Anterior cingulate cortex (tissue), 58 donors: ENCODE measurements at places on chromosomes 16 and 17.

DNA sequence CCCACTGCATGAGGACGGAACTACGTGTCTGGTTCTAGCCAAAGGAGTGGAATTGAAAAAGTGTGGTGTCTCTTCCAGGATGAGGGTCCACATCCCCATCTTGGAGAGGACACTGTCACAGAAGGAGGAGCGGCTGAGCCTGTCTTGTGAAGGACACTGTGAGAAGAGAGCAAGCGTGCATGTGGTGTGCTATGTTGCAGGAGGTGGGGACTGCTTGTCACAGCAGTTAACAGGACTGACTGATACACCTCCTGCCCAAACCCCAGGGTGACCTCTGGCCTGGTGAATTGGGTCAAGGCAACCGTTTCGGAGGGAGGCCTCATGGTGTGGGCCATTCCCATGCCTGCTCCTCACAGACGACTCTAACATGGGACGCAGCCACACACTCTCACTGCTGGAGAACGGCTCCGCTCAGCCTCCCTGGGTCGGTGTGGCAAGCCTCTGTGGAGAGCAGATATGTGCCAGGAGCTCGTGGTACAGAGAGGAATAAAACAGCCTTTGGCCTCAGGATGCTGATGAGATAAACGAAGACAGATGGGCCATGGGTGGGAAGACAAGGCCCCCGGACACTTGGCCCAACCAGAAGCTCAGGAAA lies 56.4 kb upstream of the RBFOX3 start:
- no peak for DNase-seq

GRCh38 chr17:5378566-5379207 lies 40.8 kb downstream of the NUP88 start:
- DNase-seq, result no peak

DNA sequence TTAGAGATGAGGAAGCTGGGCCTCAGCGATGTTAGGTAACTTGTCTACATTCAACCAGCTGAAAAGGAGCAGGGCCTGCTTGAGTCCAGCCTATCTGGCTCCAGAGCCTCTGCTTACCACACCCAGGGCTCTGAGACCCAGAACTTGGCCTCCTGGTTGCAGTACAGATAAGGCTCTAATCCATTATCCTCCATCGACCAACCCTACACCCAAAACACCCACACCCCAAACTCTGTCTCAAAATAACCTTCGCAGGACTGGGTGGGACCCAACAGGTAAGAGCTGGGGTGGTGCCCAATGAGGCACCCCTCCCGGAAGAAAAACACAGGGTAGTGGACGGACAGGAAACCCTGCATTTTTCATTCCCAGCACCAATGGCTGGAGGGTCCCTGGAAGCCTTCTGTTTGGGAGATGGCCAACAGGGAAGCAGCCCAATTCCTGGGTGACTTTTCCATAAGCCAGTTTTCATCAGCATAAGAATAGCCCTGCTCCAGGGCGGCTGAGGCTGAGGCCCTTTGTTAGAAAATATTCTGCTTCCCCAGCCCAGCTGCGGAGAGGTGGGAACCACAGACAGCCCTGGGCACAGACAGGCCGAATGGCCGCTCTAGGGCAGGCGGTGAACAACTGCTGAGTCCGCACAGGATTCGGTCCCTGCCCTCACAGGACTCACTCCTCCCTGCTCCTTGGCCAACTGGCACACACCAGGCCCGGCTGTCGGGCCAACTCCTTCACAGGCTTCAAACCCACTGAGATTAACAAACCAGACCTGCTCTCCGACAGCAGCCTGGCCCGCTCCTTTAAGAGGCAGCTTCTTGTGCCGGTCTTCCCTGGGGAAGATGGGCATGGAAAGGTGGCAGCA lies 9.8 kb downstream of the SMIM5 start:
- DNase-seq, result no peak

DNA sequence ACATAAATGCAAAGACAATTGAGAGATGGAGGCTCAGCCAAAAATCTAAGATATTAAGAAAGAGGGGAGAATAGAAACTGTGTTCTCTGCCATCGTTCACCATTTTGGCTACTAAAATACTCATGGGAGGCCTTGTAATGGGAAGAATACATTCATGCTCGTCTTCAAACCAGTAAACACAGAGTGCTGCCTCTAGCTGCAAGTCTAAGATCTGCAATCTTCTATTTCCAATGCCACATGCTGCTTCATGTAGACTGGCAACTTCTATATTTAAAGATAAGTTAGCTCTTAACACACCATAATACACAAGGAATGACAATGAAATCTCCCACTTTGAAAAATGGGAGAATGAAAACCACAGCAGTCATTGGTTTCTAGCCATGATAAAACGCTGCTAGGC lies 387.3 kb downstream of the HS3ST3B1 start:
- no peak for DNase-seq

GRCh38 chr16:84327926-84328505 lies 33.3 kb downstream of the WFDC1 start:
- DNase-seq, result no peak

- DNase-seq, result no peak
Observed at GRCh38 chr17:16820161-16820877, 130.3 kb downstream of the CCDC144A start.

GRCh38 chr16:72832621-72833248 lies 215.2 kb downstream of the ZFHX3 start:
- peak; percentile 72 for DNase-seq

DNA sequence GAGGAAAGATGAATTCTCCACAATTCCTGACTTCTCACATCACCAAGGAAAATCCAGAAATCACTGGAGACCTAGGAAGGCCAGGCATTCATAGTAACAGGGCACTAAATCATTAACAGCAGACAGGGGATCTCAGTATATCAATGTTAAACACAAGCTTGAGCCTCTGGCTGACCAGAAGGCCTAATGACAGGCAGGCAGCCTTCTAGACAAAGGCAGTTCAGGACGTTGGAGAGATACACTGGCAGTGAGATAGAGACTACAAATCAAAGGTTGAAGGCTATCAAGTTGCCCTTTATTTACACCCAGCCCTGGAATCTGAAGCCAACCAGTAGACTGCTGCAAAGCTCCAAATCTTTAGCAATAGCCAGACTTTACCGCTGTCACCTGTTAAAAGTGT lies 422.8 kb upstream of the CCL2 start:
- no peak for DNase-seq

DNA sequence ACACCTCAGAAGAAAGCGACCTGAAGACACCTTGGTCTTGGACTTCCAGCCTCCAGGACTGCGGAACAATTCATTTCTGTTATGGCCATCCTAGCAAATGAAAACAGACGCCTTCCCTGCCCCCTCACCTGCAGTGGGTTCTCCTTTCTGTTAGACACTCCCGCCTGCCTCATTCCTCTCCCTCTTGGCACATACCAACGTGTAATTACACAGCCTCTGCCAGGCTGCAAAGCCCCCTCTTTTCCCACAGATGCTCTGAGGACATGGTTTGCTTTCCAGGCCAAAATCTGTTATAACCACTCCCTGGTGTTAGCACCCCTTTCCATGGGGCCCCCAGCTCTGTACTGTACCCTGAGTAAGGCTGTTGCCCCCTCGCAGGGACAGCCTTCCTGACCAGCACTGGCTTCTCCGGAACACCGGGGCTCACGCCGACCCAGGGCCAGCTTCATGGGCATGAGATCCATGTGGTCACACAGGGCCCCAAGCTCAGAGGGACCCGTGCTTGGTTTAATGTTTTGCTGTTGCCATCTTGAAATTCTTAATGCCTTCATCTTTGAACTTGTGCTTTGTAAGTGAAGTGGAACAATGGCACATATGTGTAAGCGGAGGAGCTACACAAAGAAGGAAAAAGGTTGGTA lies 64.1 kb downstream of the SDK2 start:
- no peak for DNase-seq

DNA sequence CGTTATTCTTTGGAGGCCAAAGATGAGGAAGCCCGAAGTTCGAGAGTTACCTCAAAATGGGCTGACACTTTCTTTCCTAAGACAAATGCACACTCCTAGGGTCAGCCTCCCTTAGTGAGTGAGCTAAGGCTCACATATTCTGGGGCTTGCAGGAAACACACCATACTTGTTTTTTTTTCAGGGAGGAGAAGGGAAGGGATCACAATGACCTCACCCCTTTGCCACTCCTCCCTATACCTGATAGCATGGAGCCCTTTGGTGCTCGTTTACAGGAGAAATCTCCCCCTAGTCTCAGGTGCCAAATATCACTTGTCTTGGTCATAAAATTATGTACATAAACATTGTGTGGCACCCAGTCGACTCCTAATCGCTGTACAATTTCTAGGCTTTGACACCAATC lies 4.6 kb upstream of the TMEM100 start:
- DNase-seq, result no peak

- DNase-seq, result no peak
Observed at GRCh38 chr17:78793968-78794367, 11.9 kb upstream of the CYTH1 start.

DNA sequence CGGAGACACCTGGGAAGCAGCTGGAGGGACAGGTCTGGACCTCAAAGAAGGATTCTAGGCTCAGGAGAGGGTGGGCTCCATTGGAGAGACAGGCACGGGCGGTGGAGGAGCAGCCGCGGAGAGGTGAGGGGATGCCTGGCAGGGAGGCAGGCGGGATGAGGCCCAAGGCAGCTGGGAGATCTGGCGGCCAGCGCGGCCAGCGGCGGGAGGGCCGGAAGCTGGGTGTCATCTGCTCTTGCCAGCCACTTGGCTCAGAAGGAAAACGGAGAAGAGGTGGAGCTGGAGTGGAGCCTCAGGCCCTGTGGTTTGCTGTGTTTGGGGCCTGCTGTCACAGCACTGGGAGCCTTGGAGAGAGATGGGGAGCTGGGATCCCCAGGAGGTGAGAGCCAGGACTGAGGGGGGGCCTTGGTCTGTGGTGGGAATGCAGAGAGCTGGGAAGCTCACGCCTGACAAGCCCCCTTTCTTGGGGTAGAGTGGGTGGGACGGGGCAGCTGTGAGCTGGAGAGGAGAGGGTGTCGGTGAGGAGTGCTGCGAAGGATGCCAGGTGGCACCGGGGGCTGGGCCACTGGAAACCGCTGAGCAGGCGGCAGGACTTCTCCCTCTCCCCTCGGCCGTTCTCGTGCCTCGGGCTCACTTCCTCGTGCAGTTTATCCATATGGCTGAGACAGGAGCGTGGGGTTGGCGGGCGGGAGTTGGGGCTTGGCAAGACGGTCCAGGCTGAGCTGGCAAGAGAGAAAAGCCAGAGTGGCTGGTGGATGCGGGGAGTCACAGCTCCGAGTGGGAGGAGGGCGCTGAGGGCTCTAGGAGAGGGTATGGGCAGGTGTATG lies 8.0 kb downstream of the TBC1D24 start:
- peak; percentile 57 for DNase-seq

DNA sequence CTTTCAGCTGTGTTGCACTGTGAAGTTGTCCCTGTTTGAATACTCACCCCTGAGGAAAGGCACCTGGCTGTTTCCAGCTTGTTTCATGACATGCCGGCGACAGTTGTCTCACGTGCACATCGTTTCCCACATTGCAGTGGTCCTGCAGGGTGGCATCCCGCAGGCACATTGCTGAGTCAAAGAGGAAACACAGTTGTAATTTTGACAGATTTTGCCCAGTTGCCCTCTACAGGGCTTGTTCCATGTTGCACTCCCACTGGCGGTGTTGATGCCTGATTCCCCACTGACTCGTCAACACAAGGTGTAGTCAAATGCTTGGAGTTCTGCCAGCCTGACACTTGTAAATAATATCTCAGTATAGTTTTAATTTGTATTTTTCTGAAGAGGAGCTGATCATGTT lies 23.8 kb downstream of the EPN2 start:
- no peak for DNase-seq

DNA sequence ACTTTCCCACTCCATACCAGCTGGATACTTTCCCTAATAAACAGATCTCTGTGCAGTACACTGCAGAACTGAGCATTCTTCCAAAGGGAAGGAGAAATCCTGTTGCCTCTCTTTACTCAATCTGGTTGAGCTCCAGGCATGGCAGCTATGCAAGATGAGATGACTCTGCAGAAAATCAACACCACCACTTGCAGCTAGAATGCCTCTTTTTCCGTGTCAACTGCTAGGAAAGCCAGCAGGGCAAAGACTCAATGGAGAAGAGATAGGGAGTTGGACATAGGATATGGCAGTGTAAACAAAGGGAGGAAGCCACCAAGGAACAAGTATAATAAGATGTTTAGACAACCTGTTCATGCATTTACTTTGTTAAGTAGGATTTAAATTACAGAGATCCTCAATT lies 40.4 kb upstream of the CORO6 start:
- DNase-seq, result no peak

- DNase-seq, result no peak
Observed at GRCh38 chr16:74372953-74373846, 2.9 kb upstream of the NPIPB15 start.

DNA sequence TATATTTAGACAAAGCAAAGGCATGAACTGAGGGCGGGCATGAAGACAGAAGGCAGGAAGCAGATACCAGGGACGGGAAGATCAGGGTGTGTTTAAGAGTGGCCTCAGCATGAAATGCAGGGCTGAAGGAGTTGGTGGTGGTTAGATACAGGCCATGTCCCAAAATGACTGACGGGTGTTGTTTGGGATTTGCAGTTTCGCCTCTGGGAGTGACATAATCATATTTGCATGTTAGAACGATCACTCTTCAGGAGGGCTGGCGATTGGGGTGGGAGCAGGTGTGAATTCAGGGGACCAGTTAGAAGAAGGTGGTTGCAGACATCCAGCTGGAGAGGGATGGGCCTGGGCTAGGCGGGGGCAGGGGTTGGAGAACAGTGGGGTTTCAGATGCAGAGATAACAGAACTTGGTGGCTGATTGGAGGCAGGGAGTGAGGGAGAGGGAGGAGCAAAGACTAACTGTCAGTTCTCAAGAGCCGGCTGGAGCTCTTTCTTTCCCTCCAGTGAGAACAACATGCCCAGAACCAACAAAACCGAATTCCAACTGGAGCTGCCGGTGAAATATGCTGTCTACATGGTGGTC lies 27.2 kb upstream of the ITGAX start:
- DNase-seq, result no peak

GRCh38 chr16:59859676-59860402 lies 1125.7 kb upstream of the GOT2 start:
- no peak for DNase-seq

GRCh38 chr17:41619036-41619926 lies 5.1 kb downstream of the KRT17 start:
- DNase-seq, result no peak

GRCh38 chr17:81354954-81355347 lies 40.3 kb upstream of the BAHCC1 start:
- no peak for DNase-seq

- peak; percentile 16 for DNase-seq
Observed at GRCh38 chr16:64627781-64628180, 494.1 kb downstream of the CDH11 start.

DNA sequence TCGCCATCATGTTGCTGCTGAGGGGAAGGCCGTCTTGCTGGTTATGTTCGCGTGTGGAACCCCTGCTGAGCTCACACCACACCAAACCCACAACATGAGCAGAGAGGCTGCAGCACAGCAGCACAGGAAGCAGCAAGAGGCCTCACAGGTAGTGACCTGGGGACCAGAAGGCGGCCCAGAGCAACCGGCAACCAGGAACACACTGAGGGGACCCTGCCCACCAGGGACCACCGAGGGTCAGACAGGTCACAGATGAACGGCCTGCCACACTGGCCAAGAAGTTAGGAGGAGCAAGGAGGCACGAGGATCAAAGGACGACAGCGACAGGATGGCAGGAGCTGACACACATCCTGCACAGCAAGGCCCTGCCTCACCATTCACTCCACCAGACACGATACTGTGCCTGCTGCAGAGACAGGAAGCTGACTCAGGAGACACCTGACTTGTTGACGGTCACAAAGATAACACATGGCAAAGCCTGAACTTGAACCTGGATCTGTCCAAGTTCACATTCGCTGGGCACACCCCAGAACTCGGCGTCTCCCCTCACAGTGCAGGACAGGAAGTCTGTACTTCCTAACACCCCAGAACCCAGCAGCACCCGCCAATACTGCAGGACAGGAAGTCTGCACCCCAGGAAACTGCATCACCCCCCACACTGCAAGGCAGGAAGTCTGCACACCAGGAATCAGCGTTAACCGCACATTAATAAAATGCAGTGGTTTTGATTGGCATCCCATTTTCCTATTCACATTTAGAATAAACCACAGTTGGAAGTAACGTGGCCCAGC lies 98.5 kb downstream of the ZNF778 start:
- DNase-seq, result no peak
